ENCODE measurements at places on chromosomes 7 and 10.

DNA sequence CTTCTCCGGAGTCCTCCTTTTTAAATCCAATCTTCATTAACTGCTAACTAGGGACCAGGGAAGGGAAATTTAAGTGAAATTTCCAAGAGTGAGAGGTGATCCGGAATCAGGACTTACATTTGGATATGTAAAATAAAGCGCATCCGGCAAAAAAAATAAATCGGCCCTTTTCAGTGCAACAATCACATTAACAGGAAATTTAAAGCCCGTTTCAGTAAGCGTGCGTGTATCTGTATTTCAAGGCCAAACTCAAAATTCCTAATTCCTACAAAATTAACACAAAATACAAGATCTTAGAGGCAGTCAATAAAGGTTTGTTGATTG, 771 bp downstream of the DNAJC9 start:
- DNase-seq, result no peak

- no peak for DNase-seq
Measured at GRCh38 chr7:119963654-119964053, 309.3 kb upstream of the KCND2 start.

- DNase-seq, result no peak
Measured at GRCh38 chr10:80077869-80078447, 507 bp upstream of the TMEM254 start.

- no peak for DNase-seq
Measured at GRCh38 chr10:5040781-5041470, 37.3 kb upstream of the AKR1C2 start.

GRCh38 chr10:77921395-77921794, 5.2 kb downstream of the DLG5 start:
- DNase-seq, result no peak

- DNase-seq, result no peak
Measured at GRCh38 chr7:105596866-105597265, 15.6 kb upstream of the EFCAB10 start.

DNA sequence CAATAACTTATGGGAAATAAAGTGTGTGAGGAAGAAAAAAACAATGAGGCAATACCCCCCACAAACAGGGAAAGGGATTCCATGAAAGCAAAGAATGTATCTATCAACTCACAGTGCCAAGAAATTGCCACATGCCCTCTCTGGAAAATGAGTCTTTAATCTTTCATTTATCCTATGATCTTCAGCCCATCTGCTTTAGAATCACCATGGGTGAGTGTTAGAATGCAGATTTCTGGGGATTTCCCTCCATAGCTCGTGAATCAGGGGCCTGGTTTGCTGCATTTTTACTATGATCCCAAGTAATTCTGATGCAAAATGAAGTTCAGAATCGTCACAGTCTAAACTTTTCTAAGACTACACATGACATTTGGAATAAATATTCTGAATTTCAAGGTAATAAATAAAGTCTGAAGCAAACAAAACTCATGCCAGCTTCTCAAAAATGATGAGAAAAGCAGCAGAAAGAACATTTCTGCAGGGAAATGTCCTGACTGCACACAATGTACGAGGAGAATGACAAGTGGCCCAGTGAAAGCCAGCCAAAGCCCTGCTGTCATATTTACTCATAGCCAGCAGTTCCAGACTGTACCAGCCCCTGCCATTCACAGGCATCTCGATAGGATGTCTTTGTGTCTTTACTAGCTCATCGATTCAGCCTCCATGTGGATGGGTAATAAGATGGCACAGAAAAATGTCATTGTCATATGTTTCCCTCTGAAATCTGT, 167.1 kb downstream of the ELMO1 start:
- no peak for DNase-seq

DNA sequence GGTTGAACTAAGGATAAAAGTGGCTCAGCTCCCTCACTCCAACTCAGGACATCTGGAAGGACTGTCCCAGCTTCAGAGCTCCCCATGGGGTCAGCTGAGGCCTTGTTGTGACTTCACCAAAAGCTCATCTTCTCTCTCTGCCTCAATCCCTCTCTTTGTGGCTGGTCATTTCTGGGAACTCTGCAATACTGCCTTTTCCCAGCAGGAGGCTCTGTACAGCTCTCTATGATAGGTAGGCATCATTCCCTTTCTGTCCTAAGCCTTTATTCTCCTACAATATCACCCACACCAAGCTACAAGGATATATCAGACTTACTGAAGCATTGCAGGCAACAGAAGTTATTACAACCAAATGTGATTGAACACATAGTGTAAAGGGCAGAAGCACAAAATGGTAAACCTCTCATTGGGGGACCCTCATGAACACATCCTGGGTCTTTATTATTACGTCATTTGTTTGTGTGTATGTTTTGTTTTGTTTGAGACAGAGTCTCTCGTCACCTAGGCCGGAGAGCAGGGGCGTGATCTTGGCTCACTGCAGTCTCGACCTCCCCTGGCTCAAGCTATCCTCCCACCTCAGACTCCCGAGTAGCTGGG, 36.7 kb upstream of the PRPS1L1 start:
- DNase-seq, result no peak

DNA sequence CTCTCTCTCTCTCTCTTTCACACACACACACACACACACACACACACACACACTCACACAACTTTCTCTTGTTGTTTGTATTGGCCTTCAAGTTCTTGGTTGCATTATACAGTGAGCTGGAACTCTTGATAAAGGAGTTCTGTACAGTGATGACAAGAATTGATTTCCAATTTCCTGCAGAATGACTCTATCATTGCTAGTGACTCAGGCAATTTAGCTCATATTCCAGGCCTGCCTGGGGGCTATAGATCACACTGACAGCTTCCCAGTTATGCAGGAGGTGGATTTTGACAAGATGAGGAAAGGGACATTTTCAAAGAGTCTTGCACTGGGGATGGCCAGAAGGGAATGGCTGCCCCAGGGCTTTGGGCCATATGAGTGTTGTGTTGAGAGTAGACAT, 508.8 kb downstream of the TYW1 start:
- no peak for DNase-seq

GRCh38 chr10:22324413-22324812, 3.5 kb downstream of the BMI1 start:
- no peak for DNase-seq

DNA sequence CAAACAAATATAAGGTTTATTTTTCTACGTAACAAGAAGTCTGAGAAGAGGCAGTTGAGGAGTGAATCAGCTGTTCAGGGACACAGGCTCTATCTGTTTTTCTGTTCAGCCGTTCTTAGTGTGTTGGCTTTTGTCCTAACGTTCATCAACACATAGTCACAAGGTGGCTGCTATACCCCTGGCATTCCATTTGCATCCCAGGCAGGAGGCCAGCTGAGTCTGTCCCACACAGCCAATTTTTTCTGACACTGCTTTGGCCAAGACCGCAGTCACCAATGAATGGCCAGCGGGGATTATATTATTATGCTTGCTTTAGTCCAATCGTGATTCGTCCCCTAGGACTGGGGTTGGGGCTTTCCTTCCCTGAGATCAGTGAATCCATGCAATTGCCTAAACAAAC, 143.4 kb upstream of the CHST15 start:
- DNase-seq, result no peak

- no peak for DNase-seq
Measured at GRCh38 chr7:117837841-117838240, 35.4 kb downstream of the CTTNBP2 start.

- no peak for DNase-seq
Measured at GRCh38 chr10:133231244-133231945, 1.4 kb downstream of the UTF1 start.

DNA sequence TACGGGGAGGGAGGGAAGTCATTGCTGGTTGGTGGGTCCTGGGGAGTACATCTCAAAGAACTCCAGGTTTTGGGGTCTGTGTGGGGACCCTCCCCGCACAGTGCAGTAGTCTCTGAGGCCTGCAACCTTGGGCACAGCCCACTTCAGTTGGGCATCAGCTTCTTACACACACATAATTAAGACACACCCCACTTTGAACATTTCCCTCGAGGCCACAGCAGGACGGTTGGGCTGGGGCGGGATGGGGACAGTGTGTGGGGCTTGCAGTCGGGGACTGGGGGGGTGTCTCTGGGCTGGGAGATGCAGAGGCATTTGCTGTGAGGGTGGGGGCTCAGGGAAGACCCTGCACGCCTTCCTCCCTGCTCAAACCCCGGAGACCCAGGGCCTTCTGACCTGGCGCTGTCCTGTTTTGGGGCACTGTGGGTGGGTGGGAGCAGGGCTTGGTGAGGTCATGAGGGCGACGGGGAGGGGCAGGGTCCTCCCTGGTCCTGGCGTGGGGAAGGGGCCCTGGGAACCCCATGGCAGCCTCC, 1.3 kb downstream of the LFNG start:
- no peak for DNase-seq

GRCh38 chr10:74967911-74968666, 141.7 kb downstream of the KAT6B start:
- no peak for DNase-seq

- peak; percentile 60 for DNase-seq
Measured at GRCh38 chr10:84256510-84257342, 11.9 kb downstream of the RGR start.

- DNase-seq, result no peak
Measured at GRCh38 chr7:23336799-23337283, 37.7 kb downstream of the MALSU1 start.

- DNase-seq, result no peak
Measured at GRCh38 chr10:71319800-71320392, 837 bp downstream of the SLC29A3 start.

- peak; percentile 85 for DNase-seq
Measured at GRCh38 chr7:22488643-22489462, 11.1 kb downstream of the STEAP1B start.

DNA sequence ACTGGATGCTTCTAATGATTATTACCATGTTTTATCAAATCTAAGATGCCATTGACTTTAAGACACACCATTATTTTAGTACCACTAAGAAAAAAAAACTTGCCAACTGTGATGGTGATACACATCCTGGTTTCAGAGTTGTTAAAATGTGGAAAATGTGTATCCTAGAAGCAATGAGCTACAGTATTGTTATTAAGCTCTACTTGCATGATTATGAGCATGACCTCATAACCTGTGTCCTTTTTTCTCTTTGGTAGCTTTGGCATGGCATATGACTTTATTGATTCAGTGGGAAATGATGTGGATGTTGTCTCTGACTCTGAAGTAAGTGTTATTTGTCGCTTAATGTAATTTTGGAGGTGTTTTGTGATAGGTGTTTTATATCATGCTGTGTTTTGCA, 3.3 kb downstream of the EDRF1 start:
- no peak for DNase-seq

DNA sequence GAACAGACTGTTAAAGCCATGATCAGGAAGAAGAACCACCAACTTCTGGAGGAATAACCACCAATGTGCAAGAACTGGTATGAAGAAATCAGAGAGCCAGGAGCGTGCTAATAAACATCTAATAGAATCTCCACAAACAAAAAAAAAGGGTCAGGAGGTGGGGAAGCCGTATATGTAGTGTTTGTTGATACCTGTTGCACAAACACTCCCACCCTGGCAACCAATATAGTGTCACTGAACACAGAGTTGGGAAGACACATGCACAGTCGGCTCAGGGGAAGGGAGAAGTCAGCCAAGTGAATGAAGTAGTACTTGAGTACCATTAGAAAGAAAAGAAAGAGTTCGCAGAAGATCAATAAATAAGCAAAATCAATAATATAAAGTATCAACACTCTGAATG, 400.1 kb downstream of the PARD3 start:
- no peak for DNase-seq

- no peak for DNase-seq
Measured at GRCh38 chr7:53035499-53036412, at the start of gene POM121L12. POM121L12 (plus strand) TSS chr7:53035633; CDS start chr7:53035672, 39 bp downstream.

- DNase-seq, result no peak
Measured at GRCh38 chr10:133388973-133389818, 4.8 kb upstream of the MTG1 start.

- DNase-seq, result no peak
Measured at GRCh38 chr10:11831520-11831951, 8.4 kb downstream of the PROSER2 start.

GRCh38 chr10:44752451-44753441, 158.4 kb upstream of the TMEM72 start:
- DNase-seq, result no peak
